Panc1 (cell line): ENCODE measurements at places on chromosomes 6 and 20. TPM values are rescaled to one million over a fixed set of nuclear protein-coding genes. Genes with fewer than 3 reads are reported as not detected.

DNA sequence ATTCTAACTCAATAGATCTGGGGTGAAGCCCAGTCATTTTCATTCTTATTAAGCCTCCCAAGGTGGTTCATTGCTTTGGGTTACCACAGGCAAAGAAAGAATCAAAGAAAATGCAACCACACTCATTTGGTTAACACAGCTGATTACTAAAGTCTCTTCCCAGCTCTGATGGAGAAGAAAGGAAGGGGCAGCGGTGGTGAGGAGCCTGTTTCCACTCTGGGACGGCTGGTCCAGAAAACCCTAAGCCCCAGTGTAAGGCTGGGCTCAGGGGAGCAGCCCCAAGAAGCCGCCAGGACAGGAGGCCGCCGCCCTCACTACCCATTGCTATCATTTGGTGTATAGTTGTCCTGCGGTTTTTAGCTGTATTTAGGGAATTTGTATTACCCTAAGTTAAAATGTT is 226.9 kb downstream of the CD83 start:
- no peak overlapping the region for H3K27ac ChIP-seq
- no peaks in the 10 kb centered on the region for H3K4me1 ChIP-seq
- H3K36me3 ChIP-seq = no peaks in the 10 kb centered on the region
- H3K4me3 ChIP-seq = no peak overlapping the region
- peaks cover 3% of the 10 kb centered on the region; the same call in 1 of the 2 replicates for H3K27me3 ChIP-seq

The LTB gene
- total RNA-seq = 3.7 TPM

- no peak overlapping the region for H3K27ac ChIP-seq
- H3K4me1 ChIP-seq = no peaks in the 10 kb centered on the region; the same call in 1 of the 2 replicates
- no peak overlapping the region for H3K4me3 ChIP-seq
- no peak for DNase-seq
Observed at GRCh38 chr6:33958526-33959328, 154.9 kb upstream of the MLN start.

The FAM209B gene
- not detected for total RNA-seq

- H3K27ac ChIP-seq = no peak overlapping the region
- H3K4me1 ChIP-seq = no peaks in the 10 kb centered on the region
- DNase-seq = no peak
- H3K36me3 ChIP-seq = no peaks in the 10 kb centered on the region
- H3K4me3 ChIP-seq = no peak overlapping the region
- no peaks in the 10 kb centered on the region for H3K27me3 ChIP-seq
Observed at GRCh38 chr6:122657601-122658000, 47.4 kb downstream of the PKIB start.

The HBS1L gene
- total RNA-seq = 79.2 TPM

GRCh38 chr6:105459864-105460263 is 57.0 kb upstream of the PREP start:
- H3K27ac ChIP-seq = no peak overlapping the region
- H3K36me3 ChIP-seq = no peaks in the 10 kb centered on the region
- no peak for DNase-seq
- H3K4me1 ChIP-seq = no peaks in the 10 kb centered on the region
- H3K27me3 ChIP-seq = no peaks in the 10 kb centered on the region

The NTSR1 gene
- total RNA-seq = 44.1 TPM

DNA sequence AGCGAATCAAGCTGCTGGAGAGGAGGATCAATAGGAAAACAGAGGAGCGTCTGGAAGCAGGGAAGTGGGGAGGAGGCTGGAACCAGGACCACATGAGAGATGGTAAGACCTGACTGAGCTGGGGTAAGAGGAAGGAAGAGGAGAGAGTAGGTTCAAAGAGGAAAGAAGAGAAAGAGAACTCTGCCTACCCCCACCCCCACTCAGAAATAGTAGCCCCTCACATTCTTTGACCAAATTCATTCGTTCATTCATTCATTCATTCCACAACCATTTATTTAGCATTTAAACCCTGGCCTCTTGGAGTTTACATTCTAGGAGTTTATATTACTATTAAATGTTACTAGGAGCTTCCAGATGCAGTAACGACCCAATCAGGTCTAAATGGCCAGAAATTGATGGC is 15.8 kb upstream of the HCK start:
- H3K4me1 ChIP-seq = peaks cover 4% of the 10 kb centered on the region; the same call in 1 of the 2 replicates
- peak overlapping the region; percentile 64; the same call in 1 of the 2 replicates for H3K27ac ChIP-seq
- H3K27me3 ChIP-seq = no peaks in the 10 kb centered on the region; the same call in 1 of the 2 replicates
- no peak for DNase-seq
- H3K36me3 ChIP-seq = no peaks in the 10 kb centered on the region

The LY6G5C gene
- 0.62 TPM for total RNA-seq

The BPIFB4 gene
- total RNA-seq = not detected

The DTD1 gene
- total RNA-seq = 23.6 TPM

- peaks cover 6% of the 10 kb centered on the region; the same call in 1 of the 2 replicates for H3K36me3 ChIP-seq
- H3K27me3 ChIP-seq = no peaks in the 10 kb centered on the region
- H3K4me1 ChIP-seq = 0 out of 2 replicates have a peak, but pooled peaks cover 3% of the 10 kb centered on the region
- H3K4me3 ChIP-seq = no peak overlapping the region
- DNase-seq = peak; percentile 41
Observed at GRCh38 chr6:125913864-125914351, 42.7 kb upstream of the HINT3 start.

The CDH26 gene
- 0.46 TPM for total RNA-seq

GRCh38 chr6:99822741-99823512 is 171.1 kb downstream of the MCHR2 start:
- no peak overlapping the region for H3K27ac ChIP-seq
- peak; percentile 12 for DNase-seq
- peaks cover 15% of the 10 kb centered on the region for H3K27me3 ChIP-seq
- no peaks in the 10 kb centered on the region for H3K36me3 ChIP-seq
- H3K4me3 ChIP-seq = no peak overlapping the region
